ENCODE measurements at places on chromosomes 5 and 9.

- no peak for DNase-seq
These were observed 117.1 kb downstream of the MED10 start for GRCh38 chr5:6261256-6261655.

- no peak for DNase-seq
These were observed 68.5 kb downstream of the SLC28A3 start for GRCh38 chr9:84271921-84272556.

GRCh38 chr5:158261674-158262367 is 402.9 kb upstream of the CLINT1 start:
- DNase-seq, result no peak

DNA sequence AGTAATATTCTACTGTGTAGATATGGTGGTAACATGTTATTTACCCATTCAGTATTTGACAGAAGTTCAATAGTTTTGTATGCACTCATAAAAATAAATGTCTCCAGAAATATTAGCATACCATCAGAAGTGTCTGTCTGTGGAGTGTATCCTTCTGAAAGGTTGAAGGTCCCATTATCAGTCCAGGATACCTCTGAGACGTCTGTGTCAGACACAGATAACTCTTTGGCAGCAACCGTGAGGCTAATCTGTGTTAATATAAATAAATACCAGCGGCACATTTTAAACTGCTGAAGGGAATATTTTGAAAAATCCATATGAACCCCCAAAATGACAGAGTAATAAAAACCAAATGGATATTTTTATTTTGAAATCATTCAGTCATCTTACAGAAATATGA is 11.9 kb upstream of the ZNF622 start:
- DNase-seq, result no peak

DNA sequence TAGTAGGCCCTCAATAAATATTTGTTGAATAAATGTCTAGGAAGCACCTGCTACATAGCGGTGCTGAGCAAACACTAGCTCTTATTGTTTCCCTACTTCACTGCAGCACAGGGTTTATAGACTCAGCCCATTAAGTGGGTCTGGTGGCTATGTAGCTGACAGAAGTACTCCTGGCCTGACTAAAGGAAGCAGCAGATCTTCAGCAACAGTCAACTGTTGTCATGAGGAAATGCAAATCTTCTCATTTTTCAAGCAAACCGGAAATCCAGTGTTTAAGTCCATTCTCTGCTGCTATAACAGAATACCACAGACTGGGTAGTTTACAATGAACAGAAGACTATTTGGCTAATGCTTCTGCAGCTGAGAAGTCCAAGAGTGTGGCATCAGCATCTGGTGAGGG is 2.8 kb upstream of the TEX10 start:
- no peak for DNase-seq

- no peak for DNase-seq
These were observed 10.2 kb upstream of the NFIB start for GRCh38 chr9:14323985-14324650.

GRCh38 chr9:95226921-95227320 is 90.6 kb downstream of the FANCC start:
- no peak for DNase-seq

- DNase-seq, result no peak
These were observed 113.6 kb downstream of the DEPDC1B start for GRCh38 chr5:60586307-60586901.

DNA sequence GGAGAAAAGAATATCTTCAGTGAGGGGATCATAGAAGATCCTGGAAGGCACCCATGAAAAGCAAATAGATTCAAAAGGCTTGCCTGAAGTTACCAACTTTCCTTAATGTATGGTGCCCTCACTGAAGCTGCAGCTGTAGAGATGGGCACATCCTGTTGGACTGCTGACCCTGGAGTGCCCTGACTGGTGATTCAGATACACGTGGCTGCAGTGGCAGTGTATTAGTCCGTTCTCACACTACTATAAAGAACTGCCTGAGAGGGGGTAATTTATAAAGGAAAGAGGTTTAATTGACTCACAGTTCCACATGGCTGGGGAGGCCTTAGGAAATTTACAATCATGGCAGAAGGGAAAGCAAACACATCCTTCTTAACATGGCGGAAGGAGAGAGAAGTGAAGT is 80.3 kb downstream of the OSMR start:
- DNase-seq, result no peak

DNA sequence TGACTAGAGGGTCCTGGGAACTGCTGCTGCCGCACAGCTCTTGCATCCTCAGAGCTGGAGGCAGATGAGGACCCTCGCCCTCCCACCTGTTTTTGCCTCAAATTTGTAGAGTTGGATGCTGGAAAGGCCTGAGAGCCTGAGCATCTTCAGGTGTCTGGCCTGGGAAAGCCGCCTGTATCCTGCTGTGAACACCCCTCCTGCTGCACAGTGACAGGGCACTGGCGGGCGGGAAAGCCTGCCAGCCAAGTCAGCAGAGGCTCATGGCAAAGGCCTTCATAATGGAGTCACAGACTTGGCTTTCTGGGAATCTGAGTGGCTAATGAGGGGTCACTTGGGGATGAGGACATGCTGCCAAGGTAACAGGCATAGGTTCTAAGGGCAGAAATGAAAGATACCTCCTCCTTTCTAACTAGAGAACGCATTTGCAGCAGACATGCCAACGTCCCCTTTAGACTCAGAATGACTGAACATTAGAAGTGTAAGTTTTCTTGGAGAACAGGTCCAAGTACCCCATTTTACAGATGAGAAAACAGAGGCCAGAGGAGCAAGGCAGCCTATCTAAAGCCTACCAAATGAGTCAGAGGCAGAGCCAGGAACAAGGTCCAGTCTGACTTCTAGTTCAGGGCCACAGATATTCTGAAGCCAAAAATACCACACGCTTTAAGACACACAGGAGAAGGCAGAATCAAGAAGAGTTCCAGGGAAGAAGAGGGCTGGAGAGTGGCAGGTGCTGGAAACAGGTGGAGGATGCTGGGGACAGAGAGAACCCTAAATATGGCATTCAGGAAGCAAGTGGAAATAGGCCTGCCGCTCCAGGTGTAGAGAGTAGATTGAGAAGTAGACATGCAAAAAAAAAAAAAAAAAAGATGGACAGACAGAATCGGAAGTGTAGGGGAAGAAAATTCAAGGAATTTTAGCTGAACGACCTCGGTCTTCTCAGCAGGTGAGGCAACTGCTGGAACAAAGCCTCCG is 44.1 kb downstream of the EPB41L4B start:
- no peak for DNase-seq

- DNase-seq, result no peak
These were observed 145.7 kb downstream of the CWC27 start for GRCh38 chr5:64914396-64914795.

DNA sequence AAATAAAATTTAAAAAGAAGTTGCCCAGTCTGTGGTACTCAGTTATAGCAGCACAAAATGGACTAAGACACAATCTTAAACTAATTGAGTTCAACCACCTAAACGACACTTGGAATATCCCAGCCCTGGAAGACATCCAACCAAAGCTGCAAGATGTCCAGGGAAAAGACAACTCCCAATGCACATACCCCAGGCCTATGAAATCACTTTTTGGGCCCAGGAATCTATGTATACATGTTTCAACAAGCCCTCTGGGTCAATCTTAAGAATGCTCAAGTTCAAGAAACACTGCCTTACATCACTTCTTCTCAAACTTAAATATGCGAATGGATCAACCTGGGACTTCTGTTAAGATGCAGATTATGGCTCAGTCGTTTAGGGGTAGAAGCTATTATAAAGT is 148.6 kb downstream of the ELAVL2 start:
- no peak for DNase-seq

DNA sequence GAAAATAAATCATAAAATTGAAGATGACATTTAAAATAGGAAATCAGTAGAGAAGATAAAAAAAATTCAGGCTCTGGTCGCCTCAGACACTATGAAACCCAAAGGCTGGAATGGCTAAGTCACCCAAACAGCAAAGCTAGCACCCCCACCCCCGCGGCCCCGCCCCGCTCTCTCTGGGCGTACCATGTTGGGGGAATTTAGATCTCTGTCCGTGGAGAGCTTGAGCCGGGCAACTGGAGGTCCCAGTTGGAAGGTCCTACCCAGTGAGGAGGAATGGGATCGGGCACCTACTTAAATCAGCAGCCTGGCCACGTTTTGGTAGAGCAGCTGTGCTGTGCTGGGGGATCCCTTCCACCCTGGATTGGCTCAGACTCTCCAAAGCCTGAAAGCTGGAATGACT is 150.6 kb upstream of the ANKRD55 start:
- DNase-seq, result no peak

DNA sequence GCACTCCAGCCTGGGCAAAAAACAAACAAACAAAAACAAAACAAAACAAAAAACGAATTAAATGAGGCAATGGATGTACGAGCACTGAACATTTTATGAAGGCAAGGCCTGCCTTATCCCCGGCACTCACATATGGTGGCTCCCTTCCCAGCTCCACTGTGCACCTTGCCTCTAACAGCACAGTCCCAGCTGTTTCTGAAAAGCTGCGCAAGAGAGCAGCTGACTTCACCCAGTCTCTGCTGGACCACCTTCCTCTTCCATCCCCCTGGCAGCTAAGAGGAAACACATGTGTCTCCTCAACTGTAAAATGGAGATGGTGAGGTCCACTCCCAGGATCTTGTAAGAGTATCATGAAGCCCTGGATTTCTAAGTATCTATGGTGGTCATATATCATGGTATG is 100.7 kb downstream of the KLF4 start:
- DNase-seq, result no peak

- DNase-seq, result no peak
These were observed 49.4 kb upstream of the LRRC19 start for GRCh38 chr9:27054841-27055240.

All from stimulated activated CD4-positive, alpha-beta T cell treated with anti-CD3 and anti-CD28 coated beads, Interleukin-12 subunit alpha, Interleukin-12 subunit beta, amount 100 ng/mL, for 24 hours (primary cell).